NCI-H524 treated with DMSO at 0.1 percent for 48 hours (cell line): ENCODE measurements at places on chromosomes 6 and 20.

- peak; percentile 61 for DNase-seq
These were observed 190.5 kb upstream of the HEY2 start for GRCh38 chr6:125558907-125559306.

DNA sequence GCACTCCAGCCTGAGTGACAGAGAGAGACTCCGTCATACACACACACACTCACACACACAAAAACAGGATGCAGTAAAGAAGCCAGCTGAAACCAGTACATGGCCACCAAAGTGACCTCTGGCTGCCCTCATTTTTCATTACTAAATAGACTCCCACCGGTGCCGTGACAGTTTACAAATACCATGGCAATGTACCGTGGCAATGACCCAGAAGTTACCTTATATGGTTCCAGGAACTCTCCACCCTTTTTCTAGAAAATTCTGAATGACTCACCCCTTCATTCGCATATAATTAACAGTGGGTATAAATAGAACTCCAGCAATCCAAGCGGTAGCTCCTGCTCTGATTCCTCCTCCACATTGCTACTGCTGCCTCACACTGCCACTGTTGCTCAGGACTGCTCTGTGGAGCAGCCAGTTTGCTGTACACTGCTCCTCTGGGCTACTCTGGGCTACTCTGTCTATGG lies 57.7 kb downstream of the SNX5 start:
- no peak for DNase-seq

- DNase-seq, result no peak
These were observed 108.7 kb downstream of the NCOA3 start for GRCh38 chr20:47610247-47610944.

DNA sequence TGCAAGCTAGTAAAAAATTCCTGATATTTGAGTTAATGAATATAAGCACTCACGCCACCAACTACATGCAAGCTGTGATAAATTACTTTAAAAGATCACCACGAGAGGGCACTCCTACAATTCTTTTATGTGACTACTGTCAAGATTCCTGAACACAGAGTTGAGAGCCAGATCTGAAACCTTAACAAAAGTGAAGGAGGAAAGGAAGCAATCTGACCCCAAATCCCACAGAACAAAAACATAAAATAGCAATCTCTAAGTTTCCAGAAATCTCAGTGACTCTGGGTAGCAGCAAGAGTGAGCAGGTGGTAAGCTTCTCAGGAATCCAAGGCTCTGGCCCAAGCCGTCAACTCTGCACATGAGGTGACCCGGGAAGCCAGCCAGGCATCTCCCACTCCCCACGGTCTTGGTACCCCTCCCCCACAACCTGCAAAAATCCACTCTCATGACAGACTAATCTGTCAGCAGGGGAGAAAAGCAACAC lies 55.1 kb downstream of the STAU1 start:
- DNase-seq, result no peak

- no peak for DNase-seq
These were observed 102.3 kb upstream of the FOXP4 start for GRCh38 chr6:41443616-41444525.

DNA sequence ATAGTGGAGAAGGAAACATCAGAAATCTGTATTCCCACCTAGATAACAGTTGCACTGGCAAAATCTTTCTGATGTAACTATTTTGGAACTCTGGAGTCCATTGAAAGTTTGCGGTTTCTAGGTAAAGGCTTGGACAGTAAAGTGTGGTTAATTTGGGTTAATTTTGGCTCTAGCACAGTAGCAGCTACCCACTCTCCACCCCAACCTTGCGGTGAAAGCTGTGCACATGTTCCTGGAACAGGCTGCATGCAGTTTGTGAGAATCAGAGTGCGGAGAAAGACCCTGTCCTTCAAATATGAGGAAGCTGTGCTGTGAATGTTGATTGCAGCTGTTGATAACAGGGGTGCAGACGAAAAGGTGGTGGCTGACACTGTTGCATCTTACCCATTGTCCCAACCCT lies 38.4 kb downstream of the SMOC2 start:
- DNase-seq, result no peak

DNA sequence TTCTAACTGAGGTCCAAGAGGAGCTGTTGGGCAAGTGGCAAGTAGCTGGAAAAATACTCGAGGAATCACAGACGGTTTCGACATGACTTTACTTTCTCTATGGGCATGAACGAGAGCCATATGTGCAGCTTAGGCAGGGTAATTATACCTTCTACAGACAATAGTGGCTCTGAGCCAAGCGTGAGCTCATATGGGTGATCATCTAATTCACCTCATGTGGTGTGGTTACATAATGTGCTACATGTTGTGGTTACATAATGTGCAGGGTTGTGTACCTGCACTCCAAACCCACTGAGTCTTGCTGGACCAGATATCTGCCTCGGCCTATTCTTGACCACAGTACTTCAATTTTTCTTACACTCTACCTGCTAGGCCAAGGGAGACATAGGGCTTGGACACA lies 771.7 kb upstream of the EYS start:
- peak; percentile 17 for DNase-seq

DNA sequence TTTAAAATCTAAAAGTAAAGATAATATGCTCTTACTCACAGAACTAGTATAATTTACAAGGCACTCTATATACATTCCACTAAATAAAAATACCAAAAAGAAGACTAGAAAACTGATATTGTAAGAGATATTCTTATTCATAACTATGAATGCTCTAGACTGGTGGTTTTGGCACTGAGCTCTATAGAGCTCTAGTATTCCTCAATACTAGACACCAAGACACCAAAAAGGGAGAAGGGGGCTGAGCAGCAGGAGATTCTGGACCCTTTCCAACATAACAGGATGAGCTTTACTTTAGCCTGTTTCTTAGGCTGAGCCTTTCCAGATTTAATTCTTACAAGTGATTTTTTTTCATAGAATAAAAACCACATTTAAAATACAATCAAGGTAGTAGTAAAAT lies 173.6 kb downstream of the COL21A1 start:
- no peak for DNase-seq

GRCh38 chr6:118770835-118771234 lies 119.4 kb upstream of the CEP85L start:
- DNase-seq, result no peak

- no peak for DNase-seq
These were observed 47.1 kb downstream of the SLC26A8 start for GRCh38 chr6:35977308-35977707.

GRCh38 chr6:41716516-41717391 lies 18.7 kb downstream of the TFEB start:
- no peak for DNase-seq

DNA sequence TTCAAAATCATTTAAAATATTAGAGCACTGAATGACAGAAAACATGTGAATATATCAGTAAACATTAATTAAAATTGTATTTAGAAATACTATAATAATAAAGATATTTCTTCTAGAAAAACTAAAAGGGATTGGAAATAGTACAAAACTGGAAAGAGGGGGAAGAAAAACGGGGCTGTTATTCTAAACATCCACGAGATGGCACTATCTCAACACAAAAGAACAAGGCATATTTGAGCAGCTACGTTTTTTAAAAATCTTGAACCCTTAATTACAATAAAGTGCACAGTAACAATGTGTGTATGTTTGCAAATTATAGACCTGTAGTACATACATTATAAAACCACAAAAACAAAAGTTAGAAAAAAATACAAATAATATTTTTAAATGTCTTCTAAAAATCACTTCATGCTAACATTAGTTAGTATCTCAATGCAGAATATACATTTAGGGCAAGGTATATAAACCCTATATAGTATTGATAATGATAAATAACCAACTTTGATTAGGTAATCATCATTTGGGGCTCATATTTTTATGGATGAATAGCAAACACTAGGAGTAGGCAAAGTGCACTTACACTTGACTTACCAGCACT lies 42.5 kb upstream of the PNISR start:
- DNase-seq, result no peak

DNA sequence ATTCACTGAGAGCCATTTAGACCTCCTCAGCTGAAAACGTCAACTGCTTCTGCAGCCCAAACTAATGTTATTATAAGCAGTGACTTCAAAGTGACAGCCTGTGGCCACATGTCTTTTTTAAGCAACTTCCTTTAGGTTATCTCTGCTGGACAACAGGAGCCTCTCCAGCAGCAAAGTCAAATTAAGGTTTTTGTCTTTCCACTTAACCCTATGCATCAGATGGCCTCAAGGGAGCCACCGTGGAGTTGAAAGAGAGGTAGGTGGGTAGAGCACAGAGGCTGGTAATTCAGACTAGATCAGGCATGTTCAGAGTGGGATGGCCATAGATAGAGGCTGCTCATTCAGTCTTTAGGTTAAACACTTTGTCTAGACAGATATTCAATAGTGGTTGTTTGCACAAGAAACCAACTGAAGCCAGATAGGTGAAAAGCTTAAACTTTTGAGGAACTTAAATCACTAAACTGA lies 300.6 kb upstream of the ECI2 start:
- no peak for DNase-seq

- no peak for DNase-seq
These were observed 178.8 kb upstream of the BTBD3 start for GRCh38 chr20:11738852-11739251.
